ENCODE measurements at places on chromosomes 11 and 22.

DNA sequence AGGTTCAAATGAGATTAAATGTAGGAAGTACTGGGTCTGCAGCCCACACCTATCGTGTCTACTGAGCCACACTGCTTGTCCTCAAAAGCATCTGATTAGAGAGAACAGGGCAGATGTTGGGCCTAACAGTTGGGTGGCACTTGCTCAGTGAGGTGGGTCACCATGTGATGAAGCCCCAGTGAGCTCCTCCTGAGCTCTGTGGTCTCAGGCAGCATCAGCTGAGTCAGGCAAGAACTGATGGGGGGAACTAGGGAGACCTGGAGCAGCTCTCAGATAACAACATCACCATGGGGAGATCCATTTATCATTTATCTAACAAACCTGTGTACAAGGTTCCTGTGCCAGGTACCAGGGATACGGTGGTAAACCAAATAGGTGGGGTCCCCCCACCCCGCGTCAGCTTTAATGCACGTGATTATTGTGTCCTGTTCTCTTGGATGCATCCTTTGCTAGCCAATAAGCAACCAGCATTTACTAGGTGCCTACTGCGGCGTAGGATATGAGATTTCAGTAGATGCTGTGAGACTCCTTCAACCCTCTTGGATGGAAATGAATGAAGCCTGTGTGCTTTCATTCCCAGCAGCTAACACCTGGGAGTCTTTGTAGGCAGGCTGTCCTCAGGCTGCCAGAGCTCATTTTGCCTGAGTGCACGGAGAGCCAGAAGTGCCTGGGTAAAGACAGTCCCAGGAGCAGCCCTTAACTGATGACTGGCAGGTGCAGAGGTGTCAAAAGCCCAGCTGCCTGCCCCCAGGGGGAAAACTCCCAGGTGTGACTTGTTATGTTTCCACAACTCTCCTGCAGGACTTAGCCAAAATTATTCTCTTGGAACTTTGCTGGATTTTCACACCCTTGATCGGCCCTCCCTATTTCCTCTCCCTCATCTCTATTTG lies 73.6 kb upstream of the NARS2 start:
- DNase-seq: no peak

DNA sequence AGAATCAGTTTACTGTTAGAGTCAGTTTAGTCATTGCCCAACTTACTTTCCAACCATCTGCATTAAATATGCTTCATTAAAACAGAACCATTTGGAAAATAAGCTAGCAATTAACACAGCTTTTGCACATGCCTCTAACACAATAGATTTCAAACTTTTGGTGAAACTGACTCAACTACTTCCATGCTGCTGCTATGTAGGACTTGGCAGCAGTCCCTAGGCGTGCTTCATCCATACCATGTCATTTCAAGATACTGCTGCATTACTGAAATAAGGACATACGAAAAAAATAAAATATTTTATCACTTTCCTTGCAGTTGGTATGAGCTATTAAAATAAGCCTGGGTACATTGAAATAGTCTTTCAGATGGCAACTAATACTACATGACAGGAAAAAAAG lies 65.5 kb upstream of the SOX6 start:
- DNase-seq: no peak

- no peak for DNase-seq
Measured at GRCh38 chr22:46043816-46044620, 67.1 kb upstream of the WNT7B start.

- DNase-seq: no peak
Measured at GRCh38 chr11:62726156-62726914, 922 bp downstream of the HNRNPUL2 start.

DNA sequence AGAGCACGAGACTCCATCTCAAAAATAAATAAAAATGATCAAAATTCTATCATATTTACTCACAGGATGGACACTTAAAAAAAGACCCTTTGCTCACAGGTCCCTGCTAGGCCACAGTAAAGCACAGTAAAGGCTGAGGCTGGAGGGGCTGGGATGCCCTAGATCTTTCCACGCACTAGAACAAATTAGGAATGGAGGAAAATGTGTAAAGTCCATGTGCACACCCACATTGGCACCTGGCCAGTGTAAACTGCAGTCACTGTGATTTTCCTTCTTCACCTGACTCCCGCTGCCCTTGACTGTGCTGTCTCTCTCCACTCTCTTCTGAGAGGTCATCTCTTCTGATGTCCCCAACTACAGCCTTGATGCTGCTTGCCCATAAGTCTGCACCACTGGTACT lies 195.5 kb downstream of the EFCAB6 start:
- DNase-seq: no peak

- DNase-seq: no peak
Measured at GRCh38 chr11:62601122-62601371, 618 bp downstream of the MTA2 start.

GRCh38 chr11:115926138-115926537 lies 421.9 kb upstream of the CADM1 start:
- no peak for DNase-seq

GRCh38 chr11:103928802-103929161 lies 107.7 kb upstream of the DDI1 start:
- DNase-seq: no peak

DNA sequence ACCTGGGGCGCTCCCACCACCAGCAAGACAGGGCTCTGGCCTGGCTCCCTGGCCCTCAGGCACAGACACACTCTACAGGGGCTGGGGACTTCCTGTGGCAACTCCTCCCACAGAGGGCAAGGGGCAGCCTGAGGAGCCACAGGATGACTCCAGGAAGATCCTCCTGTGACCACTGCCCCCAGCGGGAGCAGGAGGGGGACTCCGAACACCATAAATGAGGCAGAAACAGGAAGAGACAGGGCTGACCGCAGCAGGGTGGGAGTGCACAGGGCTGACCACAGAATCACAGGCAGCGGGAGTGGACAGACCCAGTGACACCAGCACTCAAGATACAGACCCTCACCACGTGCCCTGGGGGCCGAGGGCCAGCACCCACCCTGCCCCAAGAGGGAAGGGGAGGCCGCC lies 10.8 kb downstream of the ARAP1 start:
- no peak for DNase-seq

DNA sequence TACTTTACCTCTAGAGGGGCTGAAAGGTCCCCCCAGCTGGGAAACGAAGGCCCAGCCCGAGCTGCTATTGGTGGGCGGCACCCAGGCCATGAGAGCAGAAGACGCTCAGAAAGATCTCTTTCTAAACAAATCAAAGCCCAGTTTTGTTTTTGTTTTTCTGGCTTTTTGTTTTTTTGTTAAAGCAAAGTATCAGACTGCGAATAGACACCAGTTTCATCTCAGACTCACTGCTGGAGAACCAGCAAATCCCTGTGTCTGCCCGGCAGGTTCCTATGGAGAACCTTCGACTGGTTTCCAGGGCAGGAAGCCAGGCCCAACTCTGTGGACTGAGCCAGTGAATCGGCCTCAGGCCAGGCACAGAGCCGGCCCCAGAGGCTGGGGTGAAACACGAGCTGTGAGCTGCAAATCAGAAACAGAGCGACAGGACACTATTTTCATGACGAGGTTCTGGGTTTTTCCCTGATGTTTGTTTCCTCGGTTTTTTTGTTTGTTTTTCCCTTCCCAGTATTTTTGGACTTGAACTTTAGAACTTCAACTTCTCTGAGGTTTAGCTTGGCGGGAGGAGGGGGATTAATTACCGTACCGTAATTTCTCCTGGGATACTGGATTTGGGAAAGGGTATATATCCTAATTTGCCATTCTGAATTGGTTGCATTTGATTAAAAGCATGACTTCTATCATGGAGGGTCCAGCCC lies 16.0 kb upstream of the B4GALNT4 start:
- peak; percentile 67 for DNase-seq

GRCh38 chr22:49576241-49577141 lies 251.2 kb downstream of the BRD1 start:
- DNase-seq: no peak

GRCh38 chr11:26964339-26964738 lies 29.6 kb upstream of the FIBIN start:
- no peak for DNase-seq

DNA sequence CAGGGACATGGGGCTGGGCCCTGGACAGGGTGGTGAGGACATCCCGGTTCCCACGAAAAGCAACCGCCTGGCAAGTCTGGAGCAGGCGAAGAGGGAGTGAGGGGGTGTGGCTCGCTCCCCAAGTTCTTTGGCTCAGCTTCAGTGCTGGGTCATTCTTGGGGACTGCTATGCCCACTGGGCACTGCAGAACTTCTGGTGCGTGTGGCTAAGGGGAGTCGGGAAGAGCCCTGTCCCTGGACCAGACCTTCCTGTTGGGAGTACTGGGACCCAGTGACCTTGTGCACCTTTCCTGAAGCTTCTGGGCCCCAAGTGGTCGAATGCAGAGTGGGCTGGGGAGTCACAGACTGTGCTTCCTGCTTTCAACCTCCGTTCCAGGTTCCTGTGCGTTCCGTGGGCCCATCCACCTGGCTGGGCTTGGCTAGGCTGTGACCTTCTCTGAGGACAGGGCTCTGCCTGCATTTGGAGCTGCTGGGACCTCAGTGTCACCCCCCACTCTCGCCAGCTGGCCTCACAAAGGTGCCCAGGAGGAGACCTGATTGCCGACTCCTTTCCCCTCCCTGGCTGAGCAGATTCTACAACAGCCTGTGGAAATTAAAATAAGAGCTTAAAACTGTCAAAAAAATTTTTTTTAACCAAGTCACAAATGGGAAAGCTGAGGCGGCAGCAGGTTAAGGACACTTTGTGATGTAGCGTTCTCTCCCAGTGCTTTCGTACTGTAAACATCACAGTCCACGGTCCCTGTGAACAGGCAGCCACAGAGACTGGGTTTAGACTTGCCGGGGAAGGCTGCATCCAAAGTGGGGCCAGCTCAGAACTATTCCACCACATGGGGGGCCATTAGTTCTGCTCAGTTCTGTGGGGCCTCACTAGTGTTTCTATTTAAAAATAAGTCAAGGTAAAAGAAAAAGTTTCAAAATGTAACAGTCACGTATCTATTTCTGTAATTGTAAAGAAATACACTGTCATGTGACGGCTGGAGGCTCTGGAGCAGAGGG lies 63.8 kb upstream of the WNT7B start:
- no peak for DNase-seq

DNA sequence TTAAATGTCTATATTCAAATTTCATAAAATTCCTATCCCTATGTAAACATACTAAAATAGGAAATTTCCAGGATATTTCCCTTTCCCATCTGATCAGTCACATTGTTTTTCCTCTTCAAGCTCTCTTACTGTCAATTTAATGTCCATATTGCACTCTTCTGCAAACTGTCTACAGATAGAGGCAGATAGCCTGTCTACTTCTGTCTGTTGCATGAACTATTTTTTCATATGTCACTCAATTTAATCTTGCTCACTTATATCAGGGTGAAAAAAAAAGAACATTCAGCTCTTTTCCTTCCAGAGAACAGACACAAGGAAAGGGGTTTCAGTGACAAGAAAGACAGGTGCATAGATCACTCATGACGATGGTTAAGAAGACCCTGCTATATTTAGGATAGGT lies 1013.9 kb upstream of the CCDC90B start:
- DNase-seq: no peak

DNA sequence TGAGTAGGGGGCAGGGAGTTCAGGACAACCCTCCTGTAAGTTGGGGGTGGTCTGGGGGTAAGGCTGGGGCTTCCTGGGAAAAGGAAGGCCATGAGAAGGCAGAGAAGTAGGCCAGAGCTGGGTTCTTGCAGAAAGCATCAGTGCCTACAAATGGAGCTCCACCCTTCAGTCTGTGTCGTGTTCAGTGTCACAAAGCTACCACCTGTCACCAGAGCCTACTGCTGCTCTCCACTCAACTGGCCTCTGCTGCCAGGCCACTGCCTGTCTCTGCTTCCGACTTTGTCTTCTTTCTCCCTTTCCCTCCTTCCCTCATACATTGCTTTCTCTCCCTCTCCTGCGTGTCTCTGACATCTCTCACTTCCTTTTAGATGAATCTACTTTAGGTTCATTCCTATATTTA lies 3.4 kb upstream of the WBP2NL start:
- no peak for DNase-seq

GRCh38 chr22:38033522-38034277 lies 23.5 kb upstream of the PICK1 start:
- DNase-seq: no peak

DNA sequence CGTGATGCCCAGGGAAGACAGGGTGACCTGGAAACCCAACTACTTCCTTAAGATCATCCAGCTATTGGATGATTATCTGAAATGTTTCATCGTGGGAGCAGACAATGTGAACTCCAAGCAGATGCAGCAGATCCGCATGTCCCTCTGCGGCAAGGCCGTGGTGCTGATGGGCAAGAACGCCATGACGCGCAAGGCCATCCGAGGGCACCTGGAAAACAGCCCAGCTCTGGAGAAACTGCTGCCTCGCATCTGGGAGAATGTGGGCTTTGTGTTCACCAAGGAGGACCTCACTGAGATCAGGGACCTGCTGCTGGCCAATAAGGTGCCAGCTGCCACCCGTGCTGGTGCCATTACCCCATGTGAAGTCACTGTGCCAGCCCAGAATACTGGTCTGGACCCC lies 43.5 kb upstream of the DAGLA start:
- no peak for DNase-seq

GRCh38 chr11:7851391-7851790 lies 54.6 kb upstream of the OR5P2 start:
- DNase-seq: no peak

DNA sequence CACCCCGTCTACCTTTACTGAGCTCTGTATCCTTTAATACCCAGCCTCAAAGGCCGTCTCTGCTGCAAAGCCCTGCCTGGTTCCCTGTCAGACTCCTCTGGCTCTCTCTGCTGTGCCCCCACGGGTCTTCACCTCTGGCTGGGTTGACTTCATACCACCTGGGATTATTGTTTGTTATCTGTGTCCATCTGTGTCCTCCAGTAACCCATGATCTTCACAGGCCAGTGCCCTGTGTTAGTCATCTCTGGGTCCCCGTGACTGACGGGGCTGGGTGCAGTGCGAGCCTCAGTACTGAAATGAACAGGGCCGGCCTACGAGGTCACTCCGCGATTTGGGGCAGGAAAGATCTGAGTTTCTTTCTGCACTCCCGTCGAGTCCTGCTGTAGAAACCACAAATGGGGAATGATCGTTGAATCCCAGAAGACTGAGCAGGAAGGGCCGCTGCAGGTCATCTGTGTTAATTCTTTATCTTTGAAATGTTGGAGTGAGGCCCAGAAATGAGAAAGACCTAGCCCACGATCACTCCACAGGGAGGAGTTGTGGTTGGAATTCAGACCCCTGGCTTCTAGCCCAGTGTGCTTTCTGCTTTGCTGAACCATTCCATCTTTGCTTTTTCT lies 12.3 kb upstream of the TUB start:
- DNase-seq: no peak
